CD8-positive, alpha-beta memory T cell (primary cell): ENCODE measurements at places on chromosomes 11 and 22.

- no peak for DNase-seq
Measured at GRCh38 chr22:44020981-44021380, 3.1 kb upstream of the PARVB start.

- DNase-seq, result no peak
Measured at GRCh38 chr11:129612447-129612961, 203.1 kb upstream of the TMEM45B start.

GRCh38 chr11:44113018-44113417 is 17.5 kb downstream of the EXT2 start:
- no peak for DNase-seq

GRCh38 chr22:23751441-23751996 is 607 bp upstream of the ZNF70 start:
- no peak for DNase-seq

DNA sequence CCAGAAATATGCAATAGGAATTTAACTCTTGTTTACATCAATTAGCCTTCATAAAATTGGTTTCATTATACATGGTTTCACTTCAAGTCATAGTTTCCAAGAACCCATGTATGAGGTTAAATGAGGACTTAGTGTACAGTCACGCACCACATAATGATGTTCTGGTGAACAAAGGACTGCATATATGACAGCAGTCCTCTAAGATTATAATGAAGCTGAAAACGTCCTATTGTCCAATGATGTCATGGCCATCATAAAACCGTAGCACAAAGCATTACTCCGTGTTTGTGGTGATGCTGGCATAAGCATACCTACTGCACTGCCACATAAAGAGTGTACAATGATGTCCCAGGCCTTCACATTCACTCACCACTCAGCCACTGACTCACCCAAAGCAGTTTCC is 31.1 kb downstream of the SMCO4 start:
- DNase-seq, result no peak

- DNase-seq, result no peak
Measured at GRCh38 chr11:128282053-128282452, 305.3 kb downstream of the ETS1 start.

DNA sequence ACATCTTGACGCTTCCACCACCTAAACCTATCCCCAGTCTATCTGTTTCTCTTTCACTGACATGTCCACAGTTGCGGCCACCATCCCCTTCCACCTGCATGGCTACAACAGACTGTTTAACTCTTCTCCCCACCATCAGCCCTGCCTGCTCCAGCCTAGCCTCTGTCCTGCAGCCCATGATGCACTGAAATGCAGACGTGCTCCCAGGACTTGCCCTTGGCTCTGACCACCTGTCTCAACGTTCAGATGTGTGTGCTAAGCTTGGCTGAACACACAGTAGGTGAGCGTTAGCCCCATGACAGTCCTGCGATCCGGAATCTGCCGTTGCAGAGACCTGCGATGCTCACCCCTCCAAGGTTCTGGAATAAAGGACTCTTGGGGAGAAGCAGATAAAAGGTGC is 22.7 kb downstream of the CBX7 start:
- DNase-seq, result no peak

DNA sequence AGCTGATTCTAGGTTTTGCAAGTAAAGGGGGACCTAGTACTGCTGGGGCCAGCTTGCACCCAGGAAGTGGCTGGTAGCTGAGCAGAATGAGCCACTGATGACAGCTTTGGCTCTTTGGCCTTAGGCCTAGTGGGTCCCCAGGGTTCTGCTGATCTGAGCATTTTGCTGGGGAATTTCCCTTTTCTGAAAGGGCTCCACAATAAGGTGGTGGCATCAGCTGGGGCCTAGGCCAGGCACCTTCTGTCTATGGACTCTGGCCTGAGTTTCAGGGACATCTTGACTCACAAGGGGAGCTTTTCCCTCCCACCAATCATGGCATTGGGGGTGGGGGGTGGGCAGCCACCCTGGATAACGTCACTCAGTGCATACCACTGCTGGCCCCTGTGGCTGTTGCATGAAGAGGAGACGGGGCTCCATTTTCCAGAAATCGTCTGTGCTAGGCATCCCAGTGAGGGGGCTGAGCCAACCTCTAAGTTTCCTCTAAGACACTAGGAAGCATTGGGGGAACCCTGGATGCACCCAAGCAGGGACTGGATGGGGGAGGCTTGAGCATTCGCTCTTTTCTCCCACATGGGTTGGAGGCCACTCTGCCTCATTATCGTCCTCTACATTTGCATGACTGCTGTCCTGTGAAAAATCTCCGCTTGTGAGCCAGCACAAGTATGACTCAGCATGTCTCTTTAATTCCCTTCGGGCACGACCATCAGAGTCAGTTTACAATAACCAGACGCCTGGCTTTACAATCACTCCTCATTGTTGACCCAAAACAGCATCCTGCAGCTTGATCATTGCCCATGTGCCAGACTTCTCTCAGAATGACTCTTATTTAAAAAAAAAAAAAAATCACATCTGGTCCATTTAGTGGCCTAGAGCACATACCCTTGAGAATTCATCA is 145.0 kb upstream of the THY1 start:
- no peak for DNase-seq

- no peak for DNase-seq
Measured at GRCh38 chr11:128627666-128628324, 40.4 kb upstream of the ETS1 start.

- no peak for DNase-seq
Measured at GRCh38 chr22:20803696-20804324, 29.9 kb downstream of the SERPIND1 start.
